ENCODE measurements at places on chromosomes 1 and 21. TPM values are rescaled to one million over a fixed set of nuclear protein-coding genes. Genes with fewer than 3 reads are reported as not detected.

The FMOD gene
- 2.7 TPM for total RNA-seq

GRCh38 chr1:203402629-203403337 is 51.9 kb upstream of the FMOD start:
- H3K4me3 ChIP-seq = no peak overlapping the region
- peak overlapping the region; percentile 24 for H3K27ac ChIP-seq
- H3K27me3 ChIP-seq = no peaks in the 10 kb centered on the region
- no peaks in the 10 kb centered on the region for H3K36me3 ChIP-seq

GRCh38 chr1:156376146-156376545 is 7.1 kb downstream of the RHBG start:
- H3K27me3 ChIP-seq = no peaks in the 10 kb centered on the region
- no peak for DNase-seq
- H3K27ac ChIP-seq = no peak overlapping the region
- no peaks in the 10 kb centered on the region for H3K4me1 ChIP-seq

GRCh38 chr21:44485254-44485793 is 30.0 kb downstream of the LRRC3 start:
- no peak for DNase-seq
- peaks cover 1% of the 10 kb centered on the region for H3K36me3 ChIP-seq
- H3K27ac ChIP-seq = peak overlapping the region; percentile 15
- H3K4me3 ChIP-seq = peak overlapping the region; percentile 50
- H3K4me1 ChIP-seq = peaks cover 2% of the 10 kb centered on the region

The GALNT2 gene
- total RNA-seq = 75.8 TPM

DNA sequence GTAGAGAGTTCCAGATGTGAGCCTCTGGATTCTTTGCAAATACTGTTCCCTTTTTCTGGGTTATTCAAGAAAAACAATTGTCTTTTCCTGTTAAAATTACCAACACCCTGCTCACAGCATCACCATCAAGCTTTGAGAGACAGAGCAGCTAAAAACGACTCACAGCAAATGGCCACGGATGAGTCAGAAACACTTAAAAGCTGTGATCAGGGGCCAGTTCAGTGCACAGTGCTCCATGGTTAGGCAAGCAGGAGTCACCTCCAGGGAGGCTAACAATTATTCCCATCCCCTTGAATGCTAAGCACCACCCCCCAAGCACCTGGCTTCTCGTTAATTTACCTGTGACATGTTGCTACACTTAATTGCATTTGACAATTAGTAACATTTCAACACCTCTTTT is 128.4 kb upstream of the CAMK1G start:
- no peak overlapping the region for H3K27ac ChIP-seq
- no peaks in the 10 kb centered on the region for H3K36me3 ChIP-seq
- no peak for DNase-seq
- no peak overlapping the region for H3K4me3 ChIP-seq
- no peaks in the 10 kb centered on the region for H3K4me1 ChIP-seq

The TSPAN2 gene
- 1.5 TPM for total RNA-seq

DNA sequence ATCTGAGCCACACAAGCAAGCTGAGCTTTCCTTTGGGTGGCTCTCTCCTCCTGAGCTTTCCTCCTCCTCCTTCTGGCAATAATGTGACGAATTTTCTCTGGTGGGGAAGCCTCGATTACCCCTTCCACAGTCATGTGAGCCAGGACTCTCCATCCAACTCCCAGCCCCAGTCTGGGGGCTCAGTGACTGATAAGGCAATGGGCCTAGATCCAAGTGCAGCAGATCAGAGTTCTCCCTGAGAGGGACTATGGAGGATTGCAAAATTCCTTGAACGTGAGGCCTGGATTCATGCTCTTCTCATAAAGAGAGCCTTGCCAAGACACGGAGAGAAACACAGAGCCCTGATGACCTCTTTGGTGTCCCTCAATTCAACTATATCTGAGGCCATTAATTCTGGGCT is 31.3 kb upstream of the TRIM67 start:
- no peaks in the 10 kb centered on the region for H3K4me1 ChIP-seq
- H3K27ac ChIP-seq = no peak overlapping the region
- no peaks in the 10 kb centered on the region for H3K27me3 ChIP-seq
- DNase-seq = no peak
- no peaks in the 10 kb centered on the region for H3K36me3 ChIP-seq

The SLAMF6 gene
- total RNA-seq = 1.2 TPM

GRCh38 chr1:202170726-202171125 is 10.3 kb upstream of the PTPN7 start:
- H3K4me1 ChIP-seq = no peaks in the 10 kb centered on the region
- DNase-seq = no peak
- no peaks in the 10 kb centered on the region for H3K36me3 ChIP-seq
- H3K27me3 ChIP-seq = no peaks in the 10 kb centered on the region
